ENCODE measurements at places on chromosomes 2 and 18.

DNA sequence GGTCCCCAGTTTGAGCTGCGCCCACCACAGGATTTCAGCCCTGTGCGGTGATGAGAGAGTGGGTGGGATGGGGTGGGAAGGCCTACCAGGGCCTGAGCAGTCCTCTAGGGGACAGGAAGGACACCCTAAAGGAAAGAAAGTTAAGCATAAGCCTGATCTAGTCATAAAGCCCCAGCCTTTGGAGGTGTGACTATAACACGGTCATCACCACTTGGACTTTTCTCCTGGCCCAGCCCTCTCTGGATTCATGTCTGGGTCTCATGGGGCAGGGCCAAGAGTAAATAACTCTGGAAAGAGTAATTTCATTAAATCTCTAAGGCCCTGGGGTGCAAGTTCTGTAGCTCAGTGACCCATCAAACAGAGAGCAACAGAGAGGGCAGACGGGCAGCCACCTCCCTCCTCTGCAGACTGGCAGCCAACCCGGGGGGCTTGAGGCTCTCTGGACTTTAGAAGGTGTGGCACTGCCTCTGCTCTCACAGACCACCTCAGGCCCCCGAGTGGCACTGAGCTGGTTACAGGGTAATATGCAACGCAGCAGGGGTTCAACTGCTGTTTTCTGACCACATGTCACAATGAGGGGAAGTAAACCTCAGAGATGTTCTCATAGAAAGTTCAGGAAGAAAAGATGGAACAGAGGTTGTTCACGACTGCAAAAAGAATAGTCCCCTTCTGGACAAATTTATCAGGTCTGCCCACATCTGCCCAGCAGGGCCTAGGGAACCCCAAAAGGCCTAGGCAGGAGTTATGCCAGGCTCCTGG lies 41.5 kb downstream of the TGFA start:
- no peak for DNase-seq

GRCh38 chr2:239979243-239980023 lies 45.7 kb downstream of the NDUFA10 start:
- no peak for DNase-seq

GRCh38 chr2:240815761-240816583 lies 4.0 kb downstream of the KIF1A start:
- no peak for DNase-seq

GRCh38 chr2:2188941-2189340 lies 142.1 kb downstream of the MYT1L start:
- no peak for DNase-seq

DNA sequence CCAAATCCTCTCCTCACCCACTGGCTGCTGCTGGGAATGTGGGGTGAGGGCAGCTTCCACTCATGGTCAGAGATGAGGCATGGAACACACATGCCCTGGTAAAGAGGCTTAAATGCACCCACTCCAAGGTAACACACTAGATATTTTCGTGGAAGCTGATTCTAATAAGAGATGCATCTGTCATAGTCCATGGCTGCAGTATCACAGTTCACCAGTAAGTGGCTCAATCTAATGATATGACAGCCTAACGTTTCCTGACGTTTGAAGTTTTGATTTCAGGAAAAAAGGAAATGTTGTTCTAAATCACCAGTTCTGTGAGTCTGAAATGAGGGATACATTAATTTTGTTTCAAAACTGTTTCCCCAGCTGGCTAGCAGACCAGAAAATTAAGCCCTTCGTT lies 38.2 kb downstream of the LCT start:
- DNase-seq, result no peak

DNA sequence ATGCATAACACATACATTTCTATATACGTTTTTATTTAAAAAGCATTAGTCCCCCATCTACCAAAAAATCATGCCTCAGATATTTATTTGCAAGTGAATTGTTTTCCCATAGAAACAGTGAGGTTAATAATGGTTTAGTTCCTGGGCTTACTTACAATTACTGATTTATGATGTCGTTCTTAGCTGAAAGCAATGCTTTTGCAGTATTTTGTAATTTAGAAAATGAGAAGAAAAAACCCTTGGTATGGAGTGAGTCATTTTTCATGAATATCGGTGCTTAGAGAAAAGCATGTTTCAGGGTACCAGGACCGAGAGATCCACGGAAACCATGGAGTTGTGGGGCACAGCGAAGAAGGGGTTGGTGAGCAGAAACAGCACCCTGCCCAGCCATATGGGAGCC lies 12.0 kb upstream of the CDK15 start:
- DNase-seq, result no peak

GRCh38 chr18:71760541-71760940 lies 783.6 kb downstream of the CBLN2 start:
- no peak for DNase-seq

DNA sequence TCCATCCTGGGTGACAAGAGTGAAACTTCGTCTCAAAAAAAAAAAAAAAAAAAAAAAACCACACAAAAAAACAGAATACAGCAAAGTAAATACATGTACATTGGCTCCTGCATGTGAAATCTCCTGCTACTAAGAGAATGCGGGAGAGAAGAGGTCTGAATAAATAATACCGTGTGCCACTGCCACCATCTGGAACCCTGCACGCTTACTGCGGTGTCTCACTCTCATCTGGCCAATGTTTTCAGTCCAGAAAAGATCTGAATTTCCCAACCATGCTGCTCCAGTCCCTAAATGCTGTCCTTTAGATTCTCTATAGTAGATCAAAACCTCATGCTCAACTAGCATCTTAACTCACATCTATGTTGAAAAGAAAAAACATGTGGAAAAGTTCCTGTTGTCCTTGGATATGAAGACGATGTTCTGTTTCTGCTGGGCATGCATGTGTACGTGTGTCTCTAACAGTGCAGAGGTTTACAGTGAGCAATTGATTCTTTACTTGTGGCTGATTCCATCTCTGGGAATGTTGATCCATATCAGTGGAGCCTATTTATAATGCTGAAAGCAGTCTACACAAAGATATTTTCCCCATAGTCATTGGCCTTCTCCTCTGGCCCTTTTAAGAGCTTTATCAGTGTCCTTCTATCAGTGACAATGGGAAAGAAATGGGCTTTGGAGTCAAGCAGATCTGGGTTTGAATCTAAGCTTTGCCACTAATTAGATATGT lies 11.9 kb downstream of the STON1 start:
- DNase-seq, result no peak

- no peak for DNase-seq
These were observed 85.9 kb upstream of the ACSL3 start for GRCh38 chr2:222774941-222775340.
